ENCODE measurements at places on chromosomes 13 and 19.

GRCh38 chr13:80361298-80361697 lies 20.4 kb upstream of the SPRY2 start:
- no peak for DNase-seq

GRCh38 chr13:111119966-111120365 lies 4.9 kb downstream of the ARHGEF7 start:
- no peak for DNase-seq

- no peak for DNase-seq
Observed at GRCh38 chr13:100274942-100275506, 186.1 kb downstream of the PCCA start.

DNA sequence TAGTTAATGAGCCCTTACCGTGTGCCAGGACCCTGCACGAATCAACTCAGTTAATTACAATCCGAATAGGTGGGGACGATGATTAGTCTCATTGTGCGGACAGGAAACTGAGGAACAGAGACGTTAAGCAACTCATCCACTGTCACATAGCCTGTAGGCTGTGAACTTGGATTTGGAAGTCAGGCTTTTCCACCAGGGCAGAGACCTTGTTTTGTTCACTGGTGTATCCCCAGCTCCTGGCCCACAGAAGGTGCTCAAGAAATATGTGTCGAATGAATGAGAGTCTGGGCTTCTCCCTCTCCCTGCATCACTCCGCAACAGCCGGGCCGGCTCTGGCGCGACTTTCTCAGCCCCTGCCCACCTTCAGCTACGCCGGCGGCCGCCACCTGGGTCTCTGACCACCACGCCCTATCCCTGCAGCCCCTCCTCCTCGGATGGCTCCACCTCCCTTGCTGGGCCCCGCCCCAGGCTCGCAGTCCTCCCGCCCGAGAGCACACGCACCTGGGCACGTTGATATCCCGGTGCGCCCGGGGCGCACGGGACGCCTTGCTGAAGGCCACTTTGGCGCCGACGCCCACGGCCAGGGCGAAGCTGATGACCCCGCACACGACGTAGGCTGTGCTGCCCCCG lies 1.3 kb downstream of the SHISA7 start:
- no peak for DNase-seq

DNA sequence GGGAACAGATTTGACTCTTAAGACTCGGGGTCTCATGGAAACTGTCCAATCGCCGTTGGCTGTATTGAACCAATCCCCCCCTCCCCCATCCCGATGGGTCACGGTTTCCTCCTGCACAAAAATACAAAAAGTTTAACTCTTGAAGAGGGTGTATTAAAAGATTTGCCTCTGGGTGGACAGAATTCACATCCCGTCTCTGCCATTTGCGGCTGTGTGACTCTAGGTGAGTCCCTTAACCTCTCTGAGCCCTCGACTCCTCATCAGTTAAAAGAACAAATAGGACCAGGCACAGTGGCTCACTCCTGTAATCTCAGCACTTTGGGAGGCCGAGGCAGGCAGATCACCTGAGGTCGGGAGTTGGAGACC lies 31.3 kb upstream of the FEM1A start:
- DNase-seq: no peak

DNA sequence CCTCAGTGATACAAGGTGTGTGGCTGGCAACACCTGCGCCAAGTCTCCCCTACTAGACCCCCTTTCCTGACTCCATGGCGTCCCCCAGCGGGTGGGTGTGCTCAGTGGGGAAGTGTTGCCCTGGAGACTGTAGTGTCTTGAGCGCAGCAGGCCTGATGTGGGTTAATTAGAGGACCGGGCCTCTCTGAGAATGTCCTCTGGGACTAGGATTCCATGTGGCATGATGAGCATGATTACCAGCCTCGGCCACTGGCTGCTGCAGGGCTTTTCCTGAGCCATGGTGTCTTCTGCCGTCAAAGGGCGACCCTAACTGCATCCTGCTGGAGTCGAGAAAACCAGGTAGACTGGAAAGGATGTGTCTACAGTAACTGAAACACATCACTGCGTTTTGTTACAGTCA lies 28.1 kb downstream of the MICOS13 start:
- no peak for DNase-seq

DNA sequence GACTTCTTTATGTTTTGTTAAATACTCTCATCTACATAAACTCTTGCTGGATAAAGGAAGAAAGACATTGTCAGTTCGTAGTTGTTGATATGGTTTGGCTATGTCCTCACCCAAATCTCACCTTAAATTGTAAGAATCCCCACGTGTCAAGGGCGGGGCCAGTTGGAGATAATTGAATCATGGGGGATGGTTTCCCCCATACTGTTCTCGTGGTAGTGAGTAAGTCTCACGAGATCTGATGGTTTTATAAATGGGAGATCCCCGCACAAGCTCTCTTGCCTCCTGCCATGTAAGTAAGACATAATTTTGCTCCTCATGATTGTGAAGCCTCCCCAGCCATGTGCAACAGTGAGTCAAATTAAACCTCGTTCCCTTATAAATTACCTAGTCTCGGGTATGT lies 3.6 kb downstream of the ADGRE1 start:
- no peak for DNase-seq

- DNase-seq: no peak
Observed at GRCh38 chr19:38727868-38728660, 16.2 kb downstream of the CAPN12 start.

- no peak for DNase-seq
Observed at GRCh38 chr13:96771486-96772367, 222.5 kb downstream of the OXGR1 start.

- DNase-seq: no peak
Observed at GRCh38 chr13:40611635-40612034, 54.8 kb downstream of the FOXO1 start.

GRCh38 chr19:48997972-48998371 lies 4.3 kb downstream of the RUVBL2 start:
- no peak for DNase-seq

- no peak for DNase-seq
Observed at GRCh38 chr13:92547266-92547665, 679.3 kb upstream of the GPC6 start.

DNA sequence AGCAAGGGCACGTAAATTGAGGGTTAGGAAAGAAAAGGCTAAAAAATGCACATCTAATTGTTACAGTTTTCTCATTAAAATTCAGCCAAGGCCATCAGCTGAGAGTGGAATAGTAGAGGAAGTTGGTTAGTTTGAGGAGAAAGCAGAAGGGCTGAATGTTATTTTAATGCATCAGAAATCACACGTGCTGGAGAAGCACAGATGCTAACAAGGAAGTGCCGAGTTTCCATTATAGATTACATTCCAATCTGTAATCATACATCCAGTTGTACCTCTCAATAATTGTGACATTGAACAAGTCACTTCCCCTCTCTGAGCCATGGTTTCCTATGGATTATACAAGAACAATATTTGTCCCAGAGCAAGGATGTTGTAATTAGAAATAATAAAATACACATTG lies 25.1 kb downstream of the FPR3 start:
- DNase-seq: no peak

- no peak for DNase-seq
Observed at GRCh38 chr13:80584306-80584705, 243.4 kb upstream of the SPRY2 start.
